Amygdala (tissue), 56 donors: ENCODE measurements at places on chromosomes 16 and 17.

DNA sequence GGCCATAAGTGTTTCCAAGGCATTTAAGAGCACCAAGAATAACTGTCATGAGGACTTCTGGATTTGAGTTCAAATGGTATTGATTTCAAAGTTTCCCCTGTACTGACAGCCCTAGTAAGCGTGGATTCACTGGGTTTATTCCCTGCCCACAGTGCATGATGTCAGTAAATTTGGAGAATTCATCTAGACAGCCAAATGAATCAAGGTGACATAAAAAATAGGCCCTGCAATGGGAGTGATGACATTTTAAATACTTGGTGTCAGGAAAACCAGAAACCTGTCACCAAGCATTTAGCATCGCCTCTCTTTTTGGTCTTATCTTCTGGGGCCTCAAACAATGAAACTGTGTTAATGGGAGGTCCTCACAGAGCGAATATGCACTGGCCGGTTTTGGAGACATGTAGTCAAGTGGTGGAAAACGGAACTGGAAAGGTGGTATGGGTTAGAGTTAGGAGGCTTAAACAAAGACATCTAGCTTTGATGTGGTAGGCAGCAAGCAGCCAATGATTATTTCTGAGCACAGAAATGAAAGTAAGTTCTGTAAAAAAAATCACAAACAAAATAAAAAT, 29.1 kb downstream of the COG4 start:
- no peak for DNase-seq

GRCh38 chr17:5587438-5588032, 3.2 kb upstream of the NLRP1 start:
- no peak for DNase-seq

DNA sequence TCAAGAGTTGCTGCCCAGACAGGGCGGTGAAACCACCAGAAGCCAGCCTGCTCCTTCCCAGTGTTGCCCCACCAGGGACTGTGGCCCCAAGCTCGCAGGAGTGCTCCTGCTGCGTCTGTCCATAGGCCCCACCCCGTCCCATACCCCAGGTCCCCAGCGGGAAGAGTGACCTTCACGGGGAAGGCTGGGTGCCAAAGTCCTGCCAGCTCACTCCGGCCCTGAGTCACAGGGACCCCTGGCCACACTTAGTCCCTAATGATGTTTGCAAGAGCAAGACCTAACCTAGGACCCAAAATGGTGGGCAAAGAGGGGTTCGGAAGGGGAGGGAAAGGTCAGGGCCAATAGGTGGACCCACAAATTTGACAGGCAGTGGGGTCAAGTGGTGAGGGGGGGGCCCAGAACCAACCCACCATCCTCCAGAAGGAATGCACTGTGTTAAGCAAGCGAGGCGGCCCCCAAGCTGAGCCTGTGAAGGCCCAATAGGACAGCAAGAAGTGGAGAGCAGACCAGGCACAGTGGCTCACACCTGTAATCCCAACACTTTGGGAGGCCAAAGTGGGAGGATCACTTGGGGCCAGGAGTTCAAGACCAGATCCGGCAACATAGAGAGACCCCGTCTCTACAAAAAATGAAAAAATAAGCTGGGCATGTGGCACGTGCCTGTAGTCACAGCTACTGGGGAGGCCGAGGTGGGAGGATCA, 3.3 kb downstream of the DOK4 start:
- no peak for DNase-seq

DNA sequence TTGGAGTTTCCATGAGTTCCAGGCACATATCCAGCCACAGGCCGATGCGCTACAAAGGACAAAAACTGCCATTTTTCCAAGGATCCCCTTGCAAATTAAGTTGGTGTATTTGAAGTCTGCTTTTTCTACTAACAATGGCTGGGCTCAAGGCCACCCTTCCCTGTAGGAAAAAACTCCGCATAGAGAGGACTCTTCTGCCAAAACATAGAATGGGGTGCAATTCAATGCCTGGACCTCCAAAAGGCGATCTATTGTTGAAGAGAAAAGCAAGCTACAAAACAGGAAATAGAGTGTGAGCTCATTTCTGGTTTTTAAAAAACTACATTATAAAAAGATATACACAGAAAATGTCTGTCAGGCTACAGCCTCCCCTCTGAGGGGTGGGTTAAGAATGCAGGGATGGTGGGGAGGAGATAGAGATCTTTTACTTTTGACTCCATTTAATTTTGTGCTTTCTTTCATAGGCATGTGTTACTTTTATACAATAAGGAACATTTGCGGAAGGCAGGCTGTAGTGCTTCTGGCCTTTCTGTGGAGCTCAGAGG, 22.9 kb upstream of the PRSS54 start:
- no peak for DNase-seq

DNA sequence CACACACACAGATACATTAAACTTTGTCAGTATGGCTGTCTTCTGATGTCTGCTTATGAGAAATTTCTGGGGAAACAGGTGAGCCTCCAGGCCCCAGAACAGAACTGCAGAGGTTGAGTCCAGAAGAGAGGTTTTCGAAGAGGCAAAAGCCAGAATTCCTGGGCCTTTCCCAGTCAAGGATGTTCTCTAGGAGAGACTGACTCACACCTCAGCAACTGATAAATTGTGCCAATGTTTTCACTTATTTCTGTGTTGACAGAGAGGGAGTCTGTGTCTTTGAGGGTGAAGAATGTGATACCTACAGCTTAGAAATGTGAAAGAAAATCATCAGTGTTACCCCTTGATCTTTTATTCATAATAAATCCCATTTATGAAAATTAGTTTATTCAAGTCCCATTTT, 30.3 kb downstream of the LDHD start:
- DNase-seq = no peak

- DNase-seq = no peak
These were observed 9.3 kb downstream of the CCDC102A start for GRCh38 chr16:57527027-57527426.

DNA sequence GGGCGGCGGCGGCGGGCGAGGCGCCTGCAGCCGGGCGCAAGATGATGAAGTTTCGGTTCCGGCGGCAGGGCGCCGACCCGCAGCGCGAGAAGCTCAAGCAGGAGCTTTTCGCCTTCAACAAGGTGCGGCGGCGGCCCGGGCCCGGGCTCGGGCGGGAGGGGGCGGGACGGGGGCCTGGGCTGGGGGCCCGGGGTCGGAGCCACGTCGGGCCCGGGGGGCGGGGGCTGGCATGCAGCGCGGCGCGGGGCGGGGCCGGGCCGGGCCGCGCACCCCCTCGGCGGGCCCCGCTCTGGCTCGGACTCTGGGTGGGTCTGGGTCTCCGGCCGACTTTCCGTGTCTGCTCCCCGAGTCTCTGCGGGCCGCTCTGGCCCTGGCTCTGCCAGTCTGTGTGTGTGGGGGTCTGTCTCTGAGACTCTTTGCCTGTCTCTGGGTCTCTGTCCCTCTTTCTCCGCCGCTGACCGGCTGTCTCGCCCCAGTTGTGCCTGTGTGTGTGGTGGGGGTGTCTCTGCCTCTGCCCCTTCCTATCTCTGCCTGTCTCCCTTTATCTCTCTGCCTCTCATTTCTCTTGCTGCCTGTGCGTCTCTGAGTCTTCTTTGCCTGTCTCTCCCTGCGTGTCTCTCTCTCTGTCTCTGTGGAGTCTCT, 328 bp downstream of the LLGL1 start:
- no peak for DNase-seq

- DNase-seq = peak; percentile 83
These were observed 497 bp downstream of the SMIM5 start for GRCh38 chr17:75633486-75634375.

DNA sequence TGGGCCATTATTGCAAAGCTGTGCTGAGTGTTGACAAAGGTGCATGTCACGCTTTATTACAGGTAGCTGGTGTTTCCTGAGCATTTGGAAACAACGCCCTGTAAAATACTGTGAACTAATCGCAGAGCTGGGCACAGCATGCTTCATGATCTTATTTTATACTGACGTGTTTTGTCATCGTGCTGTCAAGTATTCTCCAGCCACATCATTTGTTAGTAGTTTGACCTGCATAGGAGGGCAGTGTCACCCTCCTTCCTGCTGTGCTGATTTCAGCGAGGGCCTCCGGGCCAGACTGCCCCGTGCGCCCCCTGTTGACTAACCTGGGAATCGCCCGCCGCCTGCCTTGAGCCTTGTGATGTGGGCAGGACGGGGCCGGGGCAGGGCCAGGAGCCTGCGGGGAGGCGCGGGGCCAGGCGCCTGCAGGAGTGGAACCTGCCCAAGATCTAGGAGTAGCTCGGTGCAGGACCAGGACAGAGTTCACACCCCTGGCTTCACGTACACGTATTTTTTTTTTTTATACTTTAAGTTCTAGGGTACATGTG, 820.7 kb downstream of the KCNJ18 start:
- DNase-seq = no peak

DNA sequence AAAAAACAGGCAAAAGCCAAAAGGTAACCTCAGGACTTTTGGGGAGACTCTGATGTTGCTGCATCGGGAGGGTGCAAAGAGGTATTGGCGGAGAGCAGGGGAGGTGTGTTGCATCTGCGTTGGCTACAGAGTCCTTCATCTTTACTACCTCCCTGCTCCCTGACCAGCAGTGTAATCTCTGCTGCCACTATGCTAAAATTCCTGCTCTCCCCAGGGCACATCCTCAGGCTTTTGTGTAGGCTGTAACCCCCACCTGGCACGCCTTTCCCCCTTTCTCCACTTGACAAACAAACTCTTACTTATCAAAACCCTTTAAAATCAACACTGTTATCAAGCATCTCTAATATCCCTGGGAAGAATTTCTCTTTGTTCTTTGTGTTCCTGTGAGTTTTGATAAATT, 435.3 kb downstream of the HAPSTR1 start:
- no peak for DNase-seq

DNA sequence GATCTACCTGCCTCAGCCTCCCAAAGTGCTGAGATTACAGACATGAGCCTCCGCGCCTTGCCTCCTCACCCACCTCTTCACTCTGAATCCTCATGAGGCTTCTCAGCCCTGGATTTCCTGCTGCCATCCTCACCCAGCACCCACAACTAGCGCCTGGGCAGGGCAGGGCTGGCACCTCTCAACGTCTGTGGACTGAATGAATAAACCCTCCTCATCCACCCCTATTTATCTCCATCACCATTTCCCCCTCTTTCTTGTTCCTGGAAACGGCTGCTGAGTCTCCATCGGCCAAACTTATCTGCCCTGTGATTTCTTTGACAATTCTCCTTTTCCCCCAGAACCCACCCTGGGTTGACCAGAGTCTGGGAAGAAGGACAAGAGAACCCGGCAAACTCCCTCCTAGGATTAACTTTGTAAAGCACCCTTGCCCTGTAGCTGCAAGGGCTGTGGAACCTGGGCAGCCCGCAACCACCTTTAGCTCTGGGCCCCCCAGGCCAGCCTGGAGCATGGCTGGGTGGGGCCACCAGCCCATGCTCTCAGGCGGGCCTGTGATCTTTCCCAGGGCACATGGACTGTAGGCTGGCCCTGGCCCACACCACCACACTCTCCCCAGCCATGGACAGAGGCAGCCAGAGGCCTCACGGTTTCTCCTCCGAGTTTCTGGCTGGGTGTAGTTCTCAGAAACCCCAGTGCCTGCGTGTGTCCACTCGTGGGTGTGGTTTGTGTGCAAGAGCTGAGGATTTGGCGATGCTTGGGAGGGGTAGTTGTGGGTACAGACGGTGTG, 2.4 kb downstream of the SPN start:
- DNase-seq = no peak

- no peak for DNase-seq
These were observed 152.2 kb downstream of the NTN1 start for GRCh38 chr17:9173386-9173983.

GRCh38 chr17:47987240-47987835, 16.4 kb downstream of the CDK5RAP3 start:
- DNase-seq = no peak

GRCh38 chr17:2703606-2704005, 8.0 kb downstream of the CLUH start:
- no peak for DNase-seq

GRCh38 chr17:41806685-41807445, 4.9 kb downstream of the P3H4 start:
- no peak for DNase-seq

DNA sequence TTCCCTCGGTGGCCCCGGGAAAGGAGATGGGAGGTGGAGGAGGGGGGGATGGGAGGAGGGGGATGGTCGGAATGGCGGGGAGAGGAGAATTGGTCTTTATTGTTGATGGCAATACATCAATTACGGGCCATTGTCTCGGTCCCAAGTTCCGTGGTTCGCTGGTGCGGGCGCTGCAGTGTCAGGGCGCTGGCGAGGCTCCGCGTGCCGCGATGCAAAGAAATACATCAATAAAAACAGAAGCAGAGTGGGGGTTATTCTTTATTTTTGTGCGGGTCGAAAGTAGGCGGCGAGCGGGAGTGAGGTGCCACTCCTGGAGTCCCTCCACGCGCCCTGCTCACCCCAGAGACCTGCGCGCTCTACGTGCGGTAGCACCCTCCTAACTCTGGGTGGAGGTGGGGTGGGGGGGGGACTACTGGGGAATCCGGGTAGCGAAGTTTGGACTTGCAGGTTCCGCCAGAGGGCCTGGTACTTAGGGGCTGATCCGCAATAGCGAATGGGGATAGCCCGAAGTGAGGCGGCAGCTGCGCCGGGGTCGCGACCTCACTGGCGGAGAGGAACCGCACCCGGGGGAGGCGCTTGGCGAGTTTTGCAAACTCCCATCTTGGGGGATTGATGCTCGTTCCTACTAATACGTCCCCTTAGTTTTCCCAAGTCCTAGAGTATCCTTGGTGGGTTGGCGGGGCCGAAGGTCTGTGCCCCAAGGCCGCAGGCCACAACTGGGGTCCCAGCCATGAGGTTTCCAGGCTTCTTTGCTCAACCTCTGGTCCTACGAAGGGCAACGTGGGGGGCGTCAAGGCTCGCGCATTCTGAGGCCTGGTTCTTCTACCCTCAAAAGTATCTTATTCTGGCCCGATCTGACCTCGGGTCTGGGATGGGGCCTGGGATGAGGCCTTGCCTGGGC, 3.5 kb upstream of the SALL1 start:
- DNase-seq = no peak

DNA sequence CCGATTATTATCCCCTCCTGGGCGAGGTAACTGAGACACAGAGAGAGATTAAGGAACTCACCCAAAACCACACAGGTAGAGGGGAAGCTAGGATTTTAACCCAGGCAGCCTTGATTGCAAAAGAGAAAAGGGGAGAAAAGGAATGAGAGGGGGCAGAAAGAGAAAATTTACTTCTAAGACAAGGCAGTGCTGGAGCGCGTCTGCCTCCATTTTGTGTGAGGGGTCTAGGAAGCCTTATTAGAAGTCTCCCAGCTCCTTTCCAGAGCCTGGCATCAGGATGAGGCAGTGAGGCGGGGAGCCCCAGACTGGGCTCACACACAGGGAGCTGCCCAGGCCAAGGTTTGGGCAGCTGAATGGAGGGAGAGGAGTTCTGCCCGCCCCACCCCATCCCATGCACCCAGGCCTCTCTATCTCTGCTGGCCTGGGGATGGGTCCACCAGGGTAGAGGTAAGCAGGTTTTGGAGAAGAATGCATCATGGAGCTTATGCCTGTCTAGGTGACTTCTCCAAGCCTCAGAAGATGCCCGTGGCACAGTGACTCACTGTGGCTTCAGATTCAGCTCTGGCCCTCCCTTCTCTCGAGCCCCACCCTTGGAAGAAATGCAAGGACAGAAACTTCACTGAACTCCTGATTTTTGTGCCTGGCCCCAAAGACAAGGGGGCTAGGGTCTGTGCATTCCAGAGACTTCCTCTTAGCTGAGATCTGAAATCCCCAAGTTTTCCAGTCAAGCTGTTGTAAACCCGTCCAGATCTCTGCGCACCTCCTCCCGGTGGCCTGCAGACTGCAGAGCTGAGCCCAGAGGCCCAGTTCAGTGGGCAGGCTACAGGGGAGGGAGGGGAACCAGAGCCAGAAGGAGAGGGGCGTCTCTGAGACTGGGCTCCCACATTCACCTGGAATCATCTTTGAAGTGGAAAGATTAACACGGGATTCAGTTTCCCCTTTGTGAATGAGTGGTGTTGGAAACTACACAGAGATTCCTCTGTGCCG, 95.1 kb upstream of the CDH5 start:
- no peak for DNase-seq

GRCh38 chr16:68972720-68973119, 129.4 kb downstream of the TANGO6 start:
- no peak for DNase-seq
